CD4-positive, CD25-positive, alpha-beta regulatory T cell (primary cell): ENCODE measurements at places on chromosomes 6 and 20. TPM values are rescaled to one million over a fixed set of nuclear protein-coding genes. Genes with fewer than 3 reads are reported as not detected.
A peak's percentile ranks its signal among the peaks of the same experiment; 100 is the strongest.

DNA sequence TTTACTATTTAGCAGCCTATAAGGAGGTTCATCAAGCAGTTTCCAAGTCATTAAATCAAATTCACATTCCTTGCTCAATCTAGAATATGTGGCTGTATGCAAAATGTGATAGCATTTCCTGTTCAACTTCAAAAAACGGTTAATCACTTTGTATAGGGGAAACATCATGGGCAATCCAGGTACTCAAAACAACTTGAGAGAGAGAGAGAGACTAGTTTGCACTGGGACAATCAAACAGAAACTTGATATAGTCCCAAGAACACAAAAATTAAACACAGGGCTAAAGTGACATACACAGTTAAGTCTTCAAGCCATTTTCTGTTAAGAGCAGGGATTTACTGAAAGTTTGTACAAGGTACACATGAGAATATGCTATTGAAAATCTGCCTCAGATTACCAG, 7.4 kb downstream of the CPNE1 start:
- H3K27ac ChIP-seq, result peak overlapping the region; percentile 100
- no peaks in the 10 kb centered on the region for H3K27me3 ChIP-seq
- DNase-seq, result no peak
- peaks cover 30% of the 10 kb centered on the region for H3K36me3 ChIP-seq
- H3K4me1 ChIP-seq, result peaks cover 55% of the 10 kb centered on the region

DNA sequence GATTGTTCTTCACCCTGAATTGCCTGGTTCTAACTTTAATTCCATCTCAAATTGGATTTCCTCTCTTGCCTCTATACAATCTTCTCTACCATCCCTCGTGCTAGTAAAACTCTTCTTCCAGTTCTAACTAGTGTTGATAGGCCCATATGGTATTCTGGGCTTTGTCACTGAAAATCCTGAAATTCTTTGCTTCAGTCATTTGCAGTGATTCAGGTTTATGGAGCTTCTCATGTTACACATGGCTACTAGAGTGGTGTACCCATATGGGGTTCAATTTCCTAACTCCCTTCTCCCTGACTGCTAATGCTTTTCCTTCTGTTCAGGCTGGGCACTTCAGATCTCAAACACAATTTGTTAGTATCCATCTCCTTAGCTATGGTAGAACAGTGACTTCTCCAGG, 956.6 kb downstream of the KIF16B start:
- no peak for DNase-seq
- H3K4me1 ChIP-seq, result no peaks in the 10 kb centered on the region
- H3K4me3 ChIP-seq, result no peak overlapping the region
- H3K27me3 ChIP-seq, result no peaks in the 10 kb centered on the region
- H3K27ac ChIP-seq, result no peak overlapping the region

Gene ASCC3
- total RNA-seq, result 51.2 TPM

DNA sequence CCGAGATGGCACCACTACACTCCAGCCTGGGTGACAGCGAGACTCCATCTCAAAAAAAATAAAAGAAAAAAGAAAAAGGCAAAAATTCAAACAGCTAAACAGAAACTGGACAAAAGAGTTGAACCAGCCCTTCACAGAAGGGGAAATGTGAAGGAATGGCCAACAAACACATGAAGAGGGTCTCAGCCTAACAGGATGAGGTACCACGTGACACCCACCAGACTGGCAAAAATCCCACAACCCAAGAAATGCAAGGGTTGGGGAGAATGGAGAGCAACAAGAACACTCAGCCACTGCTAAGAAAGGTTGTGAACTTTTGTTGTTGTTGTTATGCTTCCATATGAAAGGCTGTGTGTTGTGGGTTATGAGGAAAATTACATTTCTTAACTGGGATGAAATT, 357.7 kb downstream of the PREX1 start:
- H3K36me3 ChIP-seq, result no peaks in the 10 kb centered on the region
- H3K4me3 ChIP-seq, result no peak overlapping the region
- no peak for DNase-seq
- H3K4me1 ChIP-seq, result no peaks in the 10 kb centered on the region

DNA sequence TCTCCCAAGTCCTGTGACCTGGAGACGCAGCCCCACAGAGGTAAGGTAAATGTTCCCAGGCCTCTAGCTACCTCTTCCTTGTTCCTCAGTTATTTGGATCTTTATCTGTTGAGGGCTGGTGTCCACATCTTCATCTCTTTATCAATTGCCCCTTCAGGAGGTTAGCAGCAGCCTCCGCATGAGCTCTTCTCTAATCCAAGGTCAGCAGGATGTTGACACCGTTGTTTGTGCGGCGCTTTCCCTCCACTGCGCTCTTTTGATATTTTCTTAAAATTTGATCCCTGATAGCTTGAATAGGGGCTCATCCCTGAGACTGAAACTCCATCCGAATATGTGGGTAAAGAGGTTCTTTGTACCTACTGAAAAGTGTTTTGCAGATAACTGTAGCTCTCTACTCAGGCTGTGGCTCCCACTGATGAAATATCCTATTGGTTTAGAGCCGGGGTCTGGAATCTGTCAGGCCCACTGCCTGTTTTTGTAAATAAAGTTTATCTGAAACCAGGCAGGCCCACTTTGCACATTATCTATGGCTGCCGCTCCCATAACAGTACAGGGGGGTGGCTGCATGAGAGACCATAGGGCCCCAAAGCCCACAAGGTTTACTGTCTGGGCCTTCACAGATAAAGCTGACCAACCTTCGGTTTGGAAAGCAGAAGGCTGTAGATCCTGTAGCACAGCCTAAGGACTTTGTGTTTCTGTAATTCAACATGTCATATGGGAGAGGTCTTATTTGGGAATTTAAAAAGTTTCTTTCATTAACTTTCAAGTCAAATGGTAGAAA, 362.6 kb downstream of the QKI start:
- no peak for DNase-seq
- no peak overlapping the region for H3K27ac ChIP-seq
- no peaks in the 10 kb centered on the region for H3K36me3 ChIP-seq
- H3K27me3 ChIP-seq, result no peaks in the 10 kb centered on the region
- no peak overlapping the region for H3K4me3 ChIP-seq

DNA sequence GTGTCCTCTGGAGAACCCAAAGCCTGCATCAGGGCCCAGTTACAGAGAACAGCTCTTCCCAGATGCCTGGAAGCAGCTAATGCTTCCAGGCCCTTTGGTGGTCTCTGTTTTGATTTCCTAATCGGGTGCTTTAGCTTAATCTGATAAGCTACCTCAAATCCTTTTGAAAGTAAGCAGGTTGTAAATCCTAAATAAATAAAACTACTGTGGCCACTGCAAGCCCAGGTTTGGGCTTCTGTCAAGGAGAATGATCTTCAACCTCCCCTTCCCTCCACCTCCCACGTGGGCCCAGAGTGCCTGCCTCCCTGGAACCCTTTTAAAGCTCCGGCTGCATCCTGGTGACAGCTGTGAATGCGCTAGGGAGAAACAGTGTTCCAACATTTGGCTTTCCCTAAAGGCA, 25.2 kb upstream of the FYN start:
- no peaks in the 10 kb centered on the region for H3K36me3 ChIP-seq
- H3K27me3 ChIP-seq, result no peaks in the 10 kb centered on the region
- DNase-seq, result no peak
- H3K4me3 ChIP-seq, result no peak overlapping the region
- H3K4me1 ChIP-seq, result no peaks in the 10 kb centered on the region

Gene L3MBTL1
- total RNA-seq, result 17.2 TPM

DNA sequence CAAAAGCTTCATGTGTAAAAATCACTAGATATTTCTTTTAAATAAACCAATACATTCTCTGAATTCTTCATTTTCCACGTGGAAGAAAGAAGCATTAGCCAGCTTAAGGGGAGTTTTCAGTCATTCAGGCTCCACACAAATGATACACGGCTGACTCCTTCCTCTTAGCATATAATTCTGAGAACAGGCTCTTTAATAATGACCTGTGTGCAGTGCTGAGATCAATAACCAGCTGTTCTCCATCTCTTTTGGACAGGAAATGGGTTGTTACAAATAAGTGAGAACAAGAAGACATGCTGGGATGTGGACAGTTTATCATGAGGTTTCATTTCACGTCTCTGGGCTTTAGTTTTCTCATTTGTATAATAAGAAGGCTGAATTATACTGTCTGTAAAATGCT, 146.9 kb upstream of the C6orf118 start:
- H3K36me3 ChIP-seq, result no peaks in the 10 kb centered on the region
- no peak overlapping the region for H3K27ac ChIP-seq
- no peak overlapping the region for H3K4me3 ChIP-seq
- no peaks in the 10 kb centered on the region for H3K27me3 ChIP-seq
- DNase-seq, result no peak
- H3K4me1 ChIP-seq, result no peaks in the 10 kb centered on the region

DNA sequence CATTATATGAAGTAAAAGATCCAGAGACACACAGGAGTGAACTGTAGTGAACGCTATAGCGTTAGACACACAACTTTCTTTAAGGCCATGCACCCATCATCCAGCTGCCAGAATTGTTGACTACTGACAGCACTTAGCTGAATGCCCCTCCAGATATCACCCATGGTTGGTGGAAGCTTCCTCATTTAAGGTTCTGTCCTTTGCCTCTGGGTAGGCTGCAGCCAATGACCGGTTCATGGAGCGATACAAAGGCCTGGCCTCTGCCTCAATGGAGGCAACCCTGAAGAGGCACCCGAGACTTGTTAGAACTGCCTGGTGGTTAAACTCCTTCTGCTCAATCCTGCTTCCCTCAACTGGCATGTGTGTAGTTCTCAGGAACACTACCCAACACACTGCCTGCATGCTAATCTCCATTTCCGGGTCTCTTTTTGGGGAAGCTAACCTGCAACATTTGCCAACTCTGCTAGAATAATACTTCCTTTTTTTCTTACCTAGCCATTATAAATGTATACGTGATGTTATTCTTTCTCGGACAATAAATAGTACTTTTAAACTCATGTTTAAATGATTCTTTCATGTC, 49.8 kb upstream of the THEMIS start:
- H3K27me3 ChIP-seq, result no peaks in the 10 kb centered on the region
- DNase-seq, result peak; percentile 28
- H3K36me3 ChIP-seq, result no peaks in the 10 kb centered on the region

DNA sequence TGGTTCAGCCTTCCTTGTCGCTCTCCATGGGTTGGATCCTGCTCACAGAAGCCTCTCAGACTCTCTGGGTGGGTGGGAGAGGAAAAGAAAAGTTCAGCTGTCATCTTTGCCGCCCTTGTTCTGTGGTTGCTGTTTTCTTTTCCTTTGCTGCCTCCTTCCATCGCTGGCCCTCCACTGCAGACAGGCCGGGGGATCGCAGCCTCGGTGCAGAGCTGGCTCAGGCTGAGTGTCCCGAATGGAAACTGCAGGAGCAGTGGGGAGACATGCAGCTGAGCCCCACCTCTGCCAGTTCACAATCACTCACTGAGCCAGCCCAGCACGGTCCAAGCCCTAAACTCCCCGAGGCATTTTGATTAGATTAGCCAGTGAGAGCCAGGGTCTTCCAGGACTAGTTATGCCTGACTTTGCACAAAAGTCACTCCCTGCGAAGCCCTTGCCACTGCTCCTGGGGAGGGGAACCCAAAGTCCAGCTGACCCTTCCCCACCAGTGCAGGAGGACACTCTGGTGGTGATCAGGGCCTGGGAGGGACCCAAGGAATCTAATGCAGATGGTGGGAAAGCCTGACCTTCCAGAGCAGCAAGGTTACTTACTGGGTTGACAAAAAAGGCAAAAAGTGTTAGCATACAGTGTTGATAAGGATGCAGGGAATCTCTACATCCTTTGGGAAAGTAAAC, 14.0 kb downstream of the NRN1 start:
- H3K27me3 ChIP-seq, result peaks cover 53% of the 10 kb centered on the region
- DNase-seq, result no peak
- H3K4me1 ChIP-seq, result peaks cover 33% of the 10 kb centered on the region

DNA sequence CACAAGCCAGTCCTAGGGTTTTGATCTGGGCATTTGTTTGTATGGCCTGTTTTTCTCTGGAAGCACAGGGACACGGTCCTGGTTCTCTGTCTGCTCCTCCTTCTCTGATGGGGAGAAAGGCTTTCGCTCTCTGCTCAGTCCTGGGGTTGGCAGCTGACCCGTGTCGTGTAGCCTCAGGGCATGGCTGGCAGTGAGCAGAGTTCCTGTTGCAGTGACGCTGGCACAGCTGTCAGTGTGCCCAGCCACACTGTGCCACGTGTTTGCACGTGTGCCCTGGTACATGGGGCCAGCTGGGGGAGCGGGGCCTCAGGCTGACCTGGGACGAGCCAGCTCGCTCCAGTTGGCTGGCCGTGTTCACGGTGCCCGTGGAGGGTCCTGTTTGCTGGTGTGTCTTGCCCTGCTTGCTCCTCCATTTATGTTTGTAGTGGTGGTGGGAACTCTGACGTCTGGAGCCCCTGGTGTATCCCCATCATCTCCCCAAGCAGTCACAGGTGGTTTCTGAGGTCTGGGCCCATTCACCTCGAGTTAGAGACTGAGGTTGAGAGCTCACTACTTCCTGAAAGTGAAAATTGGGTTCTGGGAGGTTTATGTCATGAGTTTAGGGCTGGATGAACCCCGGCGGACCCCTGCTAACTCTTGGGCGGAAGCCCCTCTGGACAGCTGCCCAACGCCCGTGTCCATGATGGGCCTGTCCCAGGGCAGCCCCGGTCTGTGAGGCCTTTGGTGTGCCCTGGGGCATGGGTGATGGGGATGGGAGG, 10.2 kb upstream of the DNAJC5 start:
- H3K27me3 ChIP-seq, result no peaks in the 10 kb centered on the region
- no peak overlapping the region for H3K27ac ChIP-seq
- no peak overlapping the region for H3K4me3 ChIP-seq
- no peak for DNase-seq
- peaks cover 45% of the 10 kb centered on the region for H3K36me3 ChIP-seq
- H3K4me1 ChIP-seq, result no peaks in the 10 kb centered on the region

- H3K4me3 ChIP-seq, result no peak overlapping the region
- no peak overlapping the region for H3K27ac ChIP-seq
- H3K36me3 ChIP-seq, result peaks cover 36% of the 10 kb centered on the region
- no peak for DNase-seq
- no peaks in the 10 kb centered on the region for H3K4me1 ChIP-seq
Measured at GRCh38 chr6:111411978-111412566, 70.9 kb downstream of the REV3L start.

- no peaks in the 10 kb centered on the region for H3K4me1 ChIP-seq
- no peaks in the 10 kb centered on the region for H3K27me3 ChIP-seq
- no peaks in the 10 kb centered on the region for H3K36me3 ChIP-seq
Measured at GRCh38 chr6:168678077-168678476, 237.1 kb downstream of the SMOC2 start.

DNA sequence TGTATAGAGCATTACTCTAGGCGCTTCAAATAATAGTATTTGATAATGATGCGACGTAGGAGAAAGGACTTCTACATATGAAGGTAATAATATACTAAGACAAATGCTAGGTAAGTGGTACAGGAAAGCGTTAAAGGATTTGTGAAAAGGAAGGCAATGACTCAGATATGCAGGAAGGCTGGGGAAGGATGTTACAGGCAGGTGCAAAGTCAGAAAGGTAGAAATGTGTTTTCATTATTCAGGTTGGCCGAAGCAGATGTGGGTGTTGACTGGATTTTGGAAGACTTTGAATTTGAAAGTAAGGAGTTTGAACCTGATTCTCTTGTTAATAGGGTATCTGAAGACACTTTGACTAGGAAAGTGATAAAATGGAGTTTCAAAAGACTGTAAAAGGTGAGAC, 51.0 kb downstream of the STK4 start:
- H3K27me3 ChIP-seq, result no peaks in the 10 kb centered on the region
- H3K4me3 ChIP-seq, result no peak overlapping the region
- peaks cover 46% of the 10 kb centered on the region for H3K4me1 ChIP-seq
- peaks cover 98% of the 10 kb centered on the region for H3K36me3 ChIP-seq

- H3K36me3 ChIP-seq, result no peaks in the 10 kb centered on the region
- peak; percentile 73 for DNase-seq
- peak overlapping the region; percentile 74 for H3K27ac ChIP-seq
Measured at GRCh38 chr6:10719296-10719963, 3.4 kb upstream of the TMEM14C start.

- peaks cover 13% of the 10 kb centered on the region for H3K4me1 ChIP-seq
- H3K36me3 ChIP-seq, result peaks cover 25% of the 10 kb centered on the region
- DNase-seq, result no peak
- no peak overlapping the region for H3K27ac ChIP-seq
- no peaks in the 10 kb centered on the region for H3K27me3 ChIP-seq
Measured at GRCh38 chr20:50089140-50089786, 23.7 kb downstream of the UBE2V1 start.
